ENCODE measurements at places on chromosomes 11 and 22.
A peak's percentile ranks its signal among the peaks of the same experiment; 100 is the strongest.

DNA sequence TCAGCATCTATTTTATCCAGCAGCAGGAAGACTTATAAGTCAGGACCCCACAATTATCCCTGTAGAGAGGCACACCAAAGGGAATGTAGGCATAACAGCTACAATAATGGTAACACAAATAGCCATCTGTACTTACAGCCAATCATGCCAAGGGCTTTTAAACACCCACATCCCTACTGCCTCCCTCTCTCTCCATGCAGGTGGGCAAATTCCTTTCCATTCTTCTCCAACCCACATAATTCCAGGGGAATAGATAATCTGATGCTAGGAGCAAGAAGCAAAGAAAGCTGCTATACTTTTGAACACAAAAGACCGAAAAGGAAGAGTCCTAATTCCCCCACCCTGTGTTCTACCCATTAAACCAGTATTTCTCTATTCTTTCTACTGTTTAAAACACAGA lies 46.7 kb downstream of the RBFOX2 start:
- no peak for DNase-seq

DNA sequence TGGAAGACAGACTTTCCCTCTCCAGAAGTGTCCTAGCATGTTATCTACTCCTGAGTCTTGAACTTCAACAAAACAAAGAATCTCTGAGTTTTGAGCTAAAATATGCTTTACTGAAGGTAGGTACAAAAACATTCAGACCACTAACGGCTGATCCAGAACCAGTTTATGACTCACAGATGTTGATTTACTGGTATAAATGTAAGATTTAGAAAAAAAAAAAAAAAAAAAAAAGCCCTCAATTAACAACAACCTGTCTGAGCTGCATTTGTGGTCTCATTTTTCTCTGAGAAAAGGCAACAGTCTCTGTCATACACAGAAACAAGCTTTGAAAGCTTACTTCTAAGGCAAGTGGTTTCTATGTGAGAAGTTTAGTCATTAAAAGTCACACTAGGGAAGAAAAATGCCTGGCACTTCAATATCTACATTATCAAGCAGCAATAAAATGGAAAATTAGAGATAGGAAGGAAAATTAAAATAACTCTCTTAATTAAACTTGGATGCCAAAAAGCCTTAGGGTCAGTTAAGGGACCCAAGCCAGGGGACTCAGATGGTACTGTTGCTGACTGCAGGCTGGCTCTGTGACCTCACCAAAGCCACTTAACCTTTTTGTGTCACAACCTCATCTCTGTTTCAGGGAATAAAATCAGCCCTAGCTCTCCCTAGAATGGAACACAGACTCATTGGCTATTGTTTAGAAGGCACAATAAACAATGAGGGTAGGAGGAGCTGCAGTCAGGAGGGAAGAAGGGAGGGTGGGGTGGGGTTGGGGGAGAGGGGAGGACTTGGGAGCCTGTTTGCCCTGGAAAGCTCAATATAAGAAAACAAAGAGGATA lies 61.7 kb downstream of the ETS1 start:
- peak; percentile 63 for DNase-seq

DNA sequence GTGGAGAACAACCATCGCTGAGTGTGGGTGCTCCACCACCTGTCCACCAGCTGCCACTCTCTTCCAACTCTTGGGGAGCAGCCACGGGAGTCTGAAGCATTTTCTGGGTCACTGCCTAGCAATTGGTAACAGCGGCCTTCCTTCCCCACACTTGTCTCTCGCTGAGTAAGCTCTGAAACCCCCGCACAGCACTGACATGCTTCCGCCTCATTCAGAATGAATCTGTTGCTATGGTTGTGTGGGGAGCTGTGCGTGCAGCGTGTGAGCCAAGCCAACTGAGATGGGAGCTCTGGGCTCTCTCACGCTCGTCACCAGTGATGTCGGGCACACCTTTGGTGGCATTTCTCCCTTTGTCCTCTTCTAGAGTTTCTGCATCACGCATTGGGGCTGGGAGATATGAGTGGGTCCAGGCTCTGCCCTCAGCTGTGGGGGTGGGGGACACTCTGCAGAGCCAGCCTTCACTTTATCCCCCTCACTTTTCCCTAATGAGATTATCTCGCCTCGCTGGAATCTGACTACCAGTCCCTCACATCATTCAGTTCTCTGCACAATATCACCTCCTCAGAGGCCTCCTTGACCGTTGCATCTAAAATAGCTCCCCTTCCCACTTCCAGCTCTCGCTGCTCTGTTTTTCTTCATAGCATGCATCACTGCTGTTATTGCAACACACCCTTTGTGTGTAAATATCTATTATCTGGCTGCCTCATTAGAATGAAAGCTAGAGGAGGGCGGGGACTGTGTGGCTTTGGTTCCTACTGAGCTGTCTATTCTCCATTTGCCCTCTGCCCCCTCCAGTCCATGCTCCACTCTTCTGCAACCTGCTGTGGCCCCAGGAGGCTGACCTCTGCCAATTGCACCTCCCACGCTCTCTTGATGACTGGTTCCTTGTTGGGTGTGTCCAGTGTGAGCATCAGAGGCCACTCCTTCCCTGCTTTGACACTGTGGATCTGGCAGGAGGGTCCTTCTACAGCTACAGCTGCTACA lies 569.9 kb upstream of the CADM1 start:
- no peak for DNase-seq

DNA sequence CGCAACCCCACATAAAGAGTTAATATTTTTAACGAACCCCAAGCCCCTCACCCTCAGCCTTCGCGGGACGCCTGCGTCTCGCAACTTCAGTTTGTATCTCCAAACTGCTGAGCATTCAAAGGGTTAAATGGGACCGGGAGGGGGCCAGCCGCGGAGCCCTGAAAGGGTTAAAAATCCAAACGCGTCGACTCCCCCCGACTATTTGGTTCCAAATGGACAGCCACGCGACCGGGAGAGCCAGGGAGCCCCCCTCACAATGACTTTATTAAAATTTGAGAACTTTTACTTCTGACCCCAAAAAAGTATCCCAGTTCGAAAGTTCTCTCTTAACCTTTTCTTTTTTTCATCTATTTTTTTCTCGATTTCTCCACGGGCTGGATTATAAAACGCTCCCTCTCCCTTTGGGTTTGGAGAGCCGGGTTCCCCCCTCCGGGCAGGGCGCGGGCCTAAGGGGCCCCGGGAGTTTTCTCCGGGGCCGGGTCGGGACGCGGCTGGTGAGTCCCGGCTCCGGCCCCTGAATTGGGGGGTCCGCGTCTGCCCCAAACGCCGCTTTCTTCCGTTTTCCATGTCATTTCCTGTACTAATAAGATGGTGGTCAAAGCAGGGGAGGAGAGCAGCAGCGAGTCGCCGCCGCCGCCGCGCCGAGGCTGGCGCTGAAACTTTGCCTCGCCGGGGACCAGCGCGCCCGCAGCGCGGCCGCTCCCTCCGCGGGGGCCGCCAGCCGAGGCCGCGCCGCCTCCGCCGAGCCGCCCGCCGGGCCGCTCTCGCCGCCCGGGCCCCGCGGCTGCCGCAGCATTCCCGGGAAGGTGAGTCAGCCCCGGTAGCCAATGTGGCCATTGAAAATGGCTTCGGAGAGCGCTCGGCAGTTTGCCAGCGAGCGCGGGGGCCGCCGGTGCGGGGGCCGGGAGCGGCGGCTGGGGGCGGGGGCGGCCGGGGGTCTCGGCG lies at the start of gene PRDM11:
Gene PRDM11, plus strand, starts transcription at position 568 of the 945 bp plus-strand sequence. CDS start 35,128 bp downstream, outside the sequence.
- peak; percentile 67 for DNase-seq
